ENCODE measurements at places on chromosomes 1 and 21. TPM values are rescaled to one million over a fixed set of nuclear protein-coding genes. Genes with fewer than 3 reads are reported as not detected.

RAP1GAP gene
- total RNA-seq, result 4.6 TPM

DNA sequence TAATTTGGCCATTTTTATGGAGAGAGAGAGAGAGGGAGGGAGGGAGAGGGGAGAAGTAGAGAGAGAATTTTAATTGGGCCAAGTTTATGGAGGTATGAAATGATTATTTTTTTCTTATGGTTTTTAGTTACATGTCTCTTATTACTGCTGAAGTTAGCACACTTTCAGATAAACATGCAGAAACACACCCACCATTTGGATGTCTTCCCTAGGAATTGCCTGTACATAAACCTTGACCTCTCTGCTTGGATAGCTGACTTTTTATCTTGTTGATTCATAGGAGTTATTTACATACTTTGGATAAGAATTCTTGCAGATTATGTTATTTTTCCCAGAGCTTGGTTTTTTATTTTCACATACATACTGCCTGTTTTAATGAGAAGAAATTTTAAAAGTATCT is 310.2 kb upstream of the ADAMTS5 start:
- no peak for DNase-seq

- peak; percentile 53 for DNase-seq
Observed at GRCh38 chr1:232952514-232953499, 2.4 kb downstream of the NTPCR start.

ELAVL4 gene
- total RNA-seq, result not detected

CFAP57 gene
- 0.69 TPM for total RNA-seq

S100A7 gene
- total RNA-seq, result not detected

GRCh38 chr1:1227386-1227785 is 4.4 kb downstream of the SDF4 start:
- no peak for DNase-seq

- DNase-seq, result no peak
Observed at GRCh38 chr1:219159946-219160645, 13.6 kb upstream of the LYPLAL1 start.

DNA sequence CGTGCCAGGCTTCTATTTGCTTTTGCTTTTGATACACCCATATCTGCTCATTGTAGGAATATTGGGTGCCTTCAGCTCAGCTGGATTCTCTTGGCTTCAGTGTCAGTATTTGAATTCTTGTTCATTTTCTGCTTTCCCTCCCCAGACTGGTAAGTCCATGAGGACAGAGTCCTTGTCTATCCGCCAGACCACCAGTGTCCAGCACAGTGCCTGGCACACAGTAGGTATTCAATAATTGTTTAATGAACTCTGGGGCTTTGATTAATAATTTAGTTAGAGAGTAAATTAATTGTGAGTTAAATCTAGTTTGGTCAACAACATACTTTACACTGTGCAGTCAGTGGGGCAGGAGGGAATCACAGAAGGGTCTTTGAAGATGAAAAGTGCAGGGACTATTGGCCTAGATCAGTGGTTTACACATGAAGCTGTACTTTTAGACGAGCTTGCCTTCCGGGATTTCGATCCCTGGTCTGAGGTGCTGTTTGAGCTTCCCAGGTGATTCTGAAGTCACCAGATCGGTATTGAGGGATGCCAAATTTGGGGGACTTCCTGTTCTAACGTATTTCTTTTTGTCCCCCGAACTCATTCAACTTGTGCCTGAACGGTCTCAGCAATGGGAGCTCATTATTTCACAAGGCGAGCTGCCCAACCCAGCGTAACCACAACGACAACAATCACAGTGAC is 119.1 kb upstream of the JUN start:
- no peak for DNase-seq

GRCh38 chr1:117142200-117142599 is 20.7 kb upstream of the TRIM45 start:
- no peak for DNase-seq

SYPL2 gene
- 0.74 TPM for total RNA-seq

DNA sequence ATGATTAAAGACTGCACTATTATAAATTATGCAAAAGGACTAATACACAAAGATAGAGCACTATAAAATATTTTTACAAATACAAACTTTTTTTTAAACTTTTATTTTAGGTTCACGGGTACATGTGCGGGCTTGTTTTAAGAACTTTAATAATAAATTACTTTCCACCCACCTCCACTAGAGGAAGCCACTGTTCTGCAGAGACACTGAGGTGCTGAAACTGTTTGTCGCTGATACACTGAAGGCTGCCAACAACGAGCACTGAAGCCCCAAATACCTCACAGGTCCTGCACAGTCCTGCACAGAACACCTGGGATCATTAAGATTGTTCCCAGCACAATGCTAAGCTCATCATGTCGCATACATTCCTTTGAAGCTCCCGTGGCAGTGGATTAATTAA is 19.9 kb downstream of the COA6 start:
- no peak for DNase-seq

LDLRAD2 gene
- total RNA-seq, result not detected

GRCh38 chr1:164846731-164847691 is 288.0 kb downstream of the PBX1 start:
- no peak for DNase-seq

- DNase-seq, result no peak
Observed at GRCh38 chr1:212613440-212614335, 5.1 kb downstream of the ATF3 start.

- DNase-seq, result no peak
Observed at GRCh38 chr1:53589043-53589887, 130.1 kb downstream of the DMRTB1 start.

CCDC185 gene
- total RNA-seq, result not detected

DNA sequence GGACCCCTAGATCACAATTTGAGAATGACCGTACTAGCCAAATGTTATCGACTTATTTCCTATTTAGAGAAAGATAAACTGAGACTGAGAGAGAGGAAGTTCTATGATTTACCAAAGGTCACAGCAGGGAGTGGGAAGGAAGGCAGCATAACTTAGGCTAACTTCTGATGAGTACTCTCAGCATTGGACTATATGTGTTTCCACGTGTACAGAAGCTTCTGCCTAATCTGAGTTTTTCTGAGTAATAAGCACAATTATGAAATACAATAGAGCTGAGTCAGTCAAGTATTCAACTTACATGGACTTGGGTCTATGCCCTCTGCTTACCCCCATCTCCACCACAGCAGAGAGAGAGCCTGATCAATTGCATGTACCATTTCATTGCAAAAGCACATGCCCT is 88.1 kb upstream of the HIVEP3 start:
- no peak for DNase-seq

DNA sequence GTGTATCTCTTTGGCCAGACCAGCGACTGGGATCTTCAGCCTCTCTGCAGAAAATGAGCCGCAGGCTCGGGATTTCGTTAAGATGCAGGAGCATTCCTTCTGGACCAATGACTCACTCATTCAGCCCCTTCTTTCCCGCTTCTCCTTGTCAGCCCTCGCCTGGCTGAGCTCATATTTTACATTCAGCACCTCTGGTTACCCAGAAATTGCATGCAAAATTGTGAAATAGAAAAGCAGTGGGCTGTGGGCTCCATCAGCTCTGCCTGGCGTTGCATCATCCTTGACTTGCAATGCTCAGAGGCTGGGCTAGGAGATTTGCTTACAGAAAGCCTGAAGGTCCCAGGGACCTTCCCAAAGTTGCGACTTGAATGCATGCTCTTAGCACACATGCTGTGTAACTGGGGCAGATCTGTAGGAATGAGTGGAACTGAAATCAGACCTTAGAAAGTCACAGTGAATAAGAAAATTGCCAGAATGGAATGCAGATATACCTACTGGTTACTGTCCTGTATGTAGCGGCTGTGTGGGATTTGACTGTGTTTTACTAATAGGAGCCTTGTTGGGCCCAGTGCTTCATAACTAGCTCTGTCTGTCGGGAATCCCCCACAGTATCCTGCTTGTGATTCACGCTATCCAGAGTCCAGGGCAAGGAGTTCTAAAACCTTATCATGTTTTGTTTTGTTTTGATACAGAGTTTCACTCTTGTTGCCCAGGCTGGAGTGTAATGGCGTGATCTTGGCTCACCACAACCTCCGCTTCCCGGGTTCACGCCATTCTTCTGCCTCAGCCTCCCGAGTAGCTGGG is 444.8 kb downstream of the KIF26B start:
- DNase-seq, result no peak

PAQR7 gene
- 30.9 TPM for total RNA-seq

Measured in Panc1 (cell line).